ENCODE measurements at places on chromosomes 7 and 10. TPM values are rescaled to one million over a fixed set of nuclear protein-coding genes. Genes with fewer than 3 reads are reported as not detected.

The EMX2 gene
- 0.15 TPM for polyA plus RNA-seq

The FAM237B gene
- polyA plus RNA-seq = not detected

The DENND11 gene
- 4.7 TPM for polyA plus RNA-seq

The HGF gene
- 0.47 TPM for polyA plus RNA-seq
